ENCODE measurements at places on chromosomes 5 and 9. TPM values are rescaled to one million over a fixed set of nuclear protein-coding genes. Genes with fewer than 3 reads are reported as not detected.

DNA sequence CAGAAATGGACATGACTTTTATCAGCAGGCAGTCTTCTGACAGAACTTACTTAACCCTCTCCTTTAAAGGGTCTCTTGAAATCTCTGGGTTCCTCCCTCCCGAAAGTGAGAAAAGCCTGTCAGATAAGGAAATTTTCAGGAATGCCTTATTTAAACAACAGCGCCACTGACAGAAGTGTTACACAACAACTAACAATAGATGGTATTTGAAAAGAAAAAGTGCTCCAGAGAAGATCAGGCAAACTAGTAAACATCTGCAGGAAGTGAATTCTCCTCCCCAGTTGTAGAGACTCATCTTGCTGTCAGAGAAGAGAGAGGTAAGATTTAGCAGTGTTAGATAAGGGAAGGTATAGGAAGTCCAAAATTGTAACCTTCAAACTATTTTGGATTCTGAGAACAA, 107.2 kb upstream of the NFIL3 start:
- no peaks in the 10 kb centered on the region for H3K36me3 ChIP-seq
- no peaks in the 10 kb centered on the region for H3K27me3 ChIP-seq
- no peak overlapping the region for H3K27ac ChIP-seq
- H3K4me3 ChIP-seq: no peak overlapping the region
- H3K4me1 ChIP-seq: no peaks in the 10 kb centered on the region

The TRAPPC13 gene
- polyA plus RNA-seq: 11.4 TPM

The PRR16 gene
- polyA plus RNA-seq: 4.8 TPM

GRCh38 chr5:36138900-36139683, 12.6 kb downstream of the LMBRD2 start:
- H3K27me3 ChIP-seq: no peaks in the 10 kb centered on the region
- no peak overlapping the region for H3K27ac ChIP-seq
- DNase-seq: no peak
- H3K36me3 ChIP-seq: no peaks in the 10 kb centered on the region
- no peaks in the 10 kb centered on the region for H3K4me1 ChIP-seq
- H3K4me3 ChIP-seq: no peak overlapping the region

GRCh38 chr5:112978836-112979235, 2.2 kb downstream of the DCP2 start:
- no peaks in the 10 kb centered on the region for H3K36me3 ChIP-seq
- H3K27ac ChIP-seq: no peak overlapping the region

- no peak overlapping the region for H3K4me3 ChIP-seq
- no peak for DNase-seq
- no peak overlapping the region for H3K27ac ChIP-seq
- no peaks in the 10 kb centered on the region for H3K36me3 ChIP-seq
Observed at GRCh38 chr5:43390471-43390870, 21.7 kb downstream of the CCL28 start.

The EIF4E1B gene
- polyA plus RNA-seq: not detected

The LCN2 gene
- 0.46 TPM for polyA plus RNA-seq

- DNase-seq: no peak
- H3K27ac ChIP-seq: no peak overlapping the region
- H3K4me3 ChIP-seq: no peak overlapping the region
- H3K4me1 ChIP-seq: no peaks in the 10 kb centered on the region
- H3K36me3 ChIP-seq: no peaks in the 10 kb centered on the region
- no peaks in the 10 kb centered on the region for H3K27me3 ChIP-seq
Observed at GRCh38 chr9:5593904-5594303, 35.0 kb upstream of the RIC1 start.

The PMPCA gene
- 39.6 TPM for polyA plus RNA-seq

DNA sequence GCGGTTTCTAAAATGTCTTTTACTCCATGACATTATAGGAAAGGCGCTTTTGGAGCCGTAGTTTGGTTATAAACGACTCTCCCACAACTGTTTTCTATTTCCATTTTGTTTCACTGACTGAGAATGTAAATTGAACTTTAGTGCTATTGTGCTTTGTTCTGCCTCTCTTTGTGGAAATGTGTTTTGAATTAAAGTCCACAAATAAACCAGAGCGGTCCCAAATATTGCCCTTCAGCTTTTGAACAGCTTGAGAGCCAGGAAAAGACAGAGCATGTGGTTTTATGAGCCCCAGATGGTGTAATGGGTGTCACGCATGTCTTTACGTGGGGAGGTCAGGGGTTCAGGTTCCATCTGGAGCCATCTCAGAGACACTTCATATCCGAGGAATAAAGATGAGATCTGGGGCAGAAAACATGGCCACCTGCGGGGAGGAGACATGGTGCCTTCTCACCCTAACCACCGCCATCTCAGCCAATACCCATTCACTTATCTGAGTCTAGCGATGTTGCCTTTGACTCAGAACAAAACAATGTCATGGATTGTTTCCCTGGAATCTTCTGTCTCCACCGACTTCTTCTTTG, 42.5 kb upstream of the ROR2 start:
- no peaks in the 10 kb centered on the region for H3K27me3 ChIP-seq
- no peak for DNase-seq
- no peak overlapping the region for H3K27ac ChIP-seq

GRCh38 chr9:37947977-37948376, 44.0 kb upstream of the SLC25A51 start:
- peaks cover 8% of the 10 kb centered on the region for H3K4me1 ChIP-seq
- no peak for DNase-seq
- no peaks in the 10 kb centered on the region for H3K27me3 ChIP-seq
- no peak overlapping the region for H3K27ac ChIP-seq

- H3K27me3 ChIP-seq: no peaks in the 10 kb centered on the region
- H3K27ac ChIP-seq: no peak overlapping the region
- H3K4me3 ChIP-seq: no peak overlapping the region
- H3K36me3 ChIP-seq: no peaks in the 10 kb centered on the region
- peaks cover 2% of the 10 kb centered on the region for H3K4me1 ChIP-seq
Observed at GRCh38 chr9:4174546-4175175, 125.2 kb downstream of the GLIS3 start.

The C5orf34 gene
- 2.5 TPM for polyA plus RNA-seq

The C5orf46 gene
- not detected for polyA plus RNA-seq

- no peaks in the 10 kb centered on the region for H3K36me3 ChIP-seq
- DNase-seq: no peak
- no peaks in the 10 kb centered on the region for H3K27me3 ChIP-seq
- H3K27ac ChIP-seq: no peak overlapping the region
- H3K4me3 ChIP-seq: no peak overlapping the region
Observed at GRCh38 chr5:109063223-109063622, 315.5 kb downstream of the FER start.

DNA sequence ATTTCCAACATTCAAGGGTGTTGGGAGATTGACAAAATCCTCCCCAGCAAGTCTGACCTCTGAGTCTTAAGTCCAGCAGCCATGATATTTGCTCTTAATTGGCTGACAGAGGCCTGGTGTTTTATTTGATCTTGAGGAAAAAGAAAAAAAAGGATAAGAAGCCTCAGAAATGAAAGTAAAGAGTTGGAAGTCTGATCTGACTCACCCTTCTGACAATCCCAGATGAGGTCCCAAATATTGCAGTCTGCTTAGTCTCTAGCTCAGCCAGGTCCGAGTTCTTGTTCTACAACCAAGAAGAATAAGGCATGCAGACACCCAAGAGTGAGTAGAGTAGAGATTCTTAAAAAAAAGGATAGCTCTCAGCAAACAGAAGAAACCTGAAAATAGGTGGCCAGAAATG, 632.5 kb upstream of the ST8SIA4 start:
- H3K36me3 ChIP-seq: no peaks in the 10 kb centered on the region
- H3K4me1 ChIP-seq: no peaks in the 10 kb centered on the region
- no peak overlapping the region for H3K27ac ChIP-seq

The RMI1 gene
- polyA plus RNA-seq: 3.2 TPM

The BNC2 gene
- 36.1 TPM for polyA plus RNA-seq

GRCh38 chr5:17852740-17853139, 218.5 kb downstream of the TAF11L14 start:
- no peak overlapping the region for H3K27ac ChIP-seq
- DNase-seq: no peak
- no peaks in the 10 kb centered on the region for H3K4me1 ChIP-seq

DNA sequence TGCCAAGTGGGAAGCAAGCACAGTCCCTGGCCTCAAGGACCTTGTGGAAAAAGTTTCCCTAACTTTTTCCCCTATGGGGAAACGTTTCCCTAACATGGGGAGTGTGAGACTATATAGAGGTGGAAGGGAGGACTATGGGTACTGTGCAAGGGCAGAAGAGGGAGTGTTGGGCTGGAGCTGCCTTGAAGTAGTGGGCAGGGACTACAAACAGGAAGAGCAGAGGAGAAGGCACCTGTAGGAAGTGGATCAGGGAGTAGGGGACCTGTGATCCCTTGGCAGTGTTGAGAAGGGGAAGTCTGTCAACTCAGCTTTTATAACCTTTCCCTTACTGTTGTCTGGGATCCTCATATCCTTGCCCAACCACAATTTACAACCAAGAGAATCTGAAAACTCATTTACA, 1.4 kb downstream of the CMYA5 start:
- H3K27me3 ChIP-seq: no peaks in the 10 kb centered on the region
- H3K4me3 ChIP-seq: peak overlapping the region; percentile 49
- peak overlapping the region; percentile 92 for H3K27ac ChIP-seq
- peaks cover 15% of the 10 kb centered on the region for H3K4me1 ChIP-seq

The QRFP gene
- not detected for polyA plus RNA-seq

DNA sequence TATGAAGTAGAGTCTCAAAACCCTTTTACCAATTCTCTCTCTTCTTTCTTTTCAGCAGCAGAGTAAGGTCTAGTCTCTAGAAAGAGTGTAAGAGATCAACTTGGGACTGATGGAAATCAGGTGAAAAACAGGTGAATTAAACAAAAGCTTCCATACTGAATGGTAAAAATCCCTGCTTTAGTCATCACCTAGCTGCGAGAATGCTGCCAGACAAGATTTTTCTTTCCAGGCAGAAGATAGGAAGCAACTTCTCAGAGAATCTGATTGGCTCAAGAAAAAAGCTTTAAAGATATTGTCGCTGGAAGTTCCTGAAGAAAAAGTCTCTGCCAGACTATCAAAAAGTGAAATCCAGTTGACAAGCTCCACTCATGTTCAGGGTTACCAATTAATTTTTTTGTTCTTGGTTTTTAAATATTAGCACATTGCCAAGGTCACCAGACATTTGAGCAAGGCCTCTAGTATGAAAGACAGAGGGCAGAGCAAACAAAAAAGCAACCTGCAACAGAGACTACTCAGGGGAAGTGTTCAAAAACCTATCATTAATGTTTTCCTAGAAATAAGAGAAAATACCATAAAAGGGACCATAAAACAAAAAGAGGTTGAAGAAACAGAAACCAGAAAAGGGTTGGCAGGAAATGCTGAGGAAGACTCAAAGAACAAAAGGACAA, 9.3 kb downstream of the CDO1 start:
- H3K36me3 ChIP-seq: no peaks in the 10 kb centered on the region
- no peaks in the 10 kb centered on the region for H3K4me1 ChIP-seq
- no peak overlapping the region for H3K27ac ChIP-seq

The TRIM36 gene
- polyA plus RNA-seq: 1.5 TPM

GRCh38 chr5:83751201-83751600, 30.5 kb upstream of the HAPLN1 start:
- no peaks in the 10 kb centered on the region for H3K36me3 ChIP-seq
- H3K27ac ChIP-seq: no peak overlapping the region
- DNase-seq: no peak
- H3K4me1 ChIP-seq: no peaks in the 10 kb centered on the region
- H3K27me3 ChIP-seq: no peaks in the 10 kb centered on the region

DNA sequence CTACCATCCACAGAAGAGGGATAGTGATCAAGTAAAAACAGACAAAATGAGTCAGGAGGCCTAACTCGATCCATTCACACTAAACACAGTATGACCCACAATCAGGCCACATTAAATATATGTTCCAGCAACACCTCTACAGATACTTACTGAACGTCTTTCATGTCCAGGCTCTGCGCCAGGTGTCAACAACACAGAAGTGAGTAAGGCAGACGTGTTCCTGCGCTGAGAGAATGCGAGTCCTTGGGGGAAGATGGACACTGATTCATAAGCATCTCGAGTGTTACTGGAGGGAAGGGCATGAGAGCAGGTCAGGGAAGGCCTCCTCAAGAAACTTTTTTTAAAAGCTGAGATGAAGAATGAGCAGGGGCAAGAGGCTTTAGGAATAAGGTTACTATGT, 164.3 kb upstream of the CLINT1 start:
- H3K27ac ChIP-seq: no peak overlapping the region
- DNase-seq: no peak
- H3K27me3 ChIP-seq: no peaks in the 10 kb centered on the region
- H3K4me3 ChIP-seq: no peak overlapping the region
- H3K36me3 ChIP-seq: no peaks in the 10 kb centered on the region
- peaks cover 2% of the 10 kb centered on the region for H3K4me1 ChIP-seq

DNA sequence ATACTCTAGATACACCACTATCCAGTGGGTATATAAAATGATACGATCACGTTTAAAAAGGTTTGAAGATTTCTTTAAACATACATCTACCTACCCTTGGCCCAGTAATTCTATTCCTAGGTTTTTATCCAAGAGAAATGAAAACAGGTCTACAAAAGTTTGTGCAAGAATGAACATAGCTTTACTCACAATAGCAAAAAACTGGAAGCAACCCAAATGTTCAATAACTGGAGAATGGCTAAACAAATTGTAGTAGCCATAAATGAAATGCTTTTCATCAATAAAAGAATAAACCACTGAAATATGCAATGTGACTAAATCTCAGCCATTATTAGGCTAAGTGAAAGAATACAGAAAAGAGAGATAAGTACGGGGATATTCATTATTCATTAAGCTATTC, 438.9 kb downstream of the ARHGEF28 start:
- no peak overlapping the region for H3K4me3 ChIP-seq
- H3K27ac ChIP-seq: no peak overlapping the region
- no peaks in the 10 kb centered on the region for H3K36me3 ChIP-seq
- no peaks in the 10 kb centered on the region for H3K27me3 ChIP-seq

GRCh38 chr5:167233507-167234220, 1057.8 kb upstream of the WWC1 start:
- no peaks in the 10 kb centered on the region for H3K4me1 ChIP-seq
- H3K36me3 ChIP-seq: no peaks in the 10 kb centered on the region
- H3K4me3 ChIP-seq: no peak overlapping the region
- no peak overlapping the region for H3K27ac ChIP-seq
- H3K27me3 ChIP-seq: no peaks in the 10 kb centered on the region

The BRD8 gene
- polyA plus RNA-seq: 74.8 TPM

Data from ovary (tissue), 10 donors.